ENCODE measurements at places on chromosomes 1 and 21. TPM values are rescaled to one million over a fixed set of nuclear protein-coding genes. Genes with fewer than 3 reads are reported as not detected.
A peak's percentile ranks its signal among the peaks of the same experiment; 100 is the strongest.

DNA sequence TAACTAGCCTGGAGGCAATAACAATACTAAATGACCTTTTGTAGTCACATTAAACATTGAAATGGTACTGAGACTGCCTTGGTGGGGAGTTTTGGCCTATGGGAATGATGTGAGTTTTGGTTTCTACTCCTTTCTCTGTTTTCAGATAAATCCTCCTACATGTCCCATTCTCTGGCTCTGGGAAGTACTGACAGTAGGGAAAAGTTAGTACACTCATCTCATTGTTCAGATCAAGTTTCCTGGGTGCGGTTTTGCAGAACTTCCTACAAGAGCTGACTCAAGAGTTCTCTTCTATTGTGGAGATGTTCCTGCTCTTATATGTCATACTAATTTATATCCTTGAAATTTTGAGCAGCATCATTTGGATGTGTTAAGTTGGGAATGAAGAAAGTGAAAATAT, 74.2 kb upstream of the MACF1 start:
- DNase-seq, result peak; percentile 48

The SPATA1 gene
- 0.17 TPM for total RNA-seq

- no peak for DNase-seq
Observed at GRCh38 chr1:18783705-18784481, 75.6 kb downstream of the TAS1R2 start.

- DNase-seq, result no peak
Observed at GRCh38 chr1:215844777-215845176, 277.7 kb downstream of the KCTD3 start.

The WASF2 gene
- 7.9 TPM for total RNA-seq

GRCh38 chr21:21730512-21730911, 732.3 kb downstream of the NCAM2 start:
- DNase-seq, result no peak

The MTARC2 gene
- total RNA-seq, result 0.41 TPM
